ENCODE measurements at places on chromosomes 1 and 21.
A peak's percentile ranks its signal among the peaks of the same experiment; 100 is the strongest.

- no peak for DNase-seq
These were observed 145.1 kb upstream of the MAGI3 start for GRCh38 chr1:113245252-113245651.

DNA sequence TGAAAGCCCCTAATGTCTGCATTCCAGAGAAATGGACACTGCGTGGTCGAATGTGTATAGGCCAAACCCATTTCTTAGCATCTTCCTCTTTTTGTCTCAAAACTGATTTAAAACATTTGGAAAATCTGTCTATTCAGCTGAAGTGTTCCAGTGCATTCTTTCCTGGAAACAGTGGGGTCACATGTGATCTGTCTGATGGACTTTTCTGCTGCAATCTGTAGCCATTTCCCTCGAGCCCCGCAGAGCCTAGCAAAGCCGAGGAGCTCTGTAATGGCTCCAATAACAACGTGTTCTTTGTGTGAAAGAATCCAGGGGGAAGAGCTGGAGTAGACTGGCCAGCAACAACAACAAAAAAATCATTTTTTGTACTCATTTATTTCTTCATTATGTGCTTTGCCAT is 329.3 kb downstream of the BARHL2 start:
- no peak for DNase-seq

- no peak for DNase-seq
These were observed 52.6 kb upstream of the RC3H1 start for GRCh38 chr1:174074757-174075156.

DNA sequence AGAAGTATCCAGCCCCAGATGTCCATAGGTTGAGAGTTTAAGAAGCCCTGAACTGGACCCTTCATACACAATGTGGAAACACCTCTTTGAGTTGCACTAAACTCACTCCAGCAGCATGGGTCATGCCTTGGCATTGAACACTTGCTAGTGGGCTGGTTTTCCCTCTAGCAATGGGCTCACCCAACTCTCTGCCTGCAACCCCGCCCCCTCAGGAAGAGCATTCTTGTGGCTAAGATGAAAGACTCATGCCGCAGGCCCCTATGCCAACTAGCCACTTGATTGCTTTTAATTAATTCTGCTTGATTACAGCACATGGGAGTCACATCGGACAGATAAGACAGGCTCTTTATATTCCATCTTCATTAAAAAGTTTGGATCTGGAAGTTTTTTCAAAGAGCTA is 136.5 kb upstream of the GJB5 start:
- no peak for DNase-seq

DNA sequence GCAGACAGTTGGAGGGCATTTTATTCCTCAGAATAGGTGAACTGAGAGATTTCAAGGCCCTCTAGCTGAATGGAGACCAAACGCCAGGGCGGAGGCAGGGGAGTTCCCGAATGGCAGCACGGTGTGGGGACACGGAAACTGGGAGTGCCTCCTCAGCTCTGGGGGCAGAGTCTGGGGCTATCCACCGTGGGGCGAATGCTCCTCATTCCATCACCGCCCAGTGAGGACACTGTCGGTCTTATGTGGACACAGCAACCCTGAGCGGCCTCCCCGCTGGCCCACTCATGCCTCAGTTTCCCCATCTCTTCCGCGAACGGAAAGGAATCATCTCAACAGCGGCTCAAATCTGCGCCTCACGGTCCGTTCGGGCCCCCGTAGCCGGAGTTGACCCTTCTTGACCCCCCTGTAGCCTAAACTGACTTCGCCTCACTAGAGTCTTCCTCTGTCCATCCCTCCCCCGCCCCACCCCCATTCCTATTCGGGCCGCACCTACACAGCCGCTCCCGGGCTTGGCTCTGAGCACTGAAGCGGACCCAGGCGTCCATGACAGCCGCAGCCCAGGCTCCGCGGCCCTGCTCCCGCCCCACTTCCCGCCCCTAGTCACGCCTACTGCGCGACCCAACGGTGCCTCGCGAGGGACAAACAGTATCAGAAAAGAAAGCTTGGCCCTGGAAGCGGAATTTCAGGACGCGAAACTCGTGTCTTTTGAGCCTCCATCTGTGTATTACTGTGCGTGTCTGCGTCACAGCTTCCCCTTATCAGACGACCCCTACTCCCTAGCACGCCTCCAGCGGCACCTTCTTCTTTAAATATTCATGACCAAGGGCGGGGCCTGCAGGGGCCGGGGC is at the start of gene PEX11B:
Gene PEX11B, minus strand, starts transcription at position 574 of the 848 bp plus-strand sequence. Its CDS starts 29 bp downstream, at position 545.
- peak; percentile 78 for DNase-seq

- no peak for DNase-seq
These were observed 23.0 kb upstream of the PLEKHA6 start for GRCh38 chr1:204382714-204383083.

DNA sequence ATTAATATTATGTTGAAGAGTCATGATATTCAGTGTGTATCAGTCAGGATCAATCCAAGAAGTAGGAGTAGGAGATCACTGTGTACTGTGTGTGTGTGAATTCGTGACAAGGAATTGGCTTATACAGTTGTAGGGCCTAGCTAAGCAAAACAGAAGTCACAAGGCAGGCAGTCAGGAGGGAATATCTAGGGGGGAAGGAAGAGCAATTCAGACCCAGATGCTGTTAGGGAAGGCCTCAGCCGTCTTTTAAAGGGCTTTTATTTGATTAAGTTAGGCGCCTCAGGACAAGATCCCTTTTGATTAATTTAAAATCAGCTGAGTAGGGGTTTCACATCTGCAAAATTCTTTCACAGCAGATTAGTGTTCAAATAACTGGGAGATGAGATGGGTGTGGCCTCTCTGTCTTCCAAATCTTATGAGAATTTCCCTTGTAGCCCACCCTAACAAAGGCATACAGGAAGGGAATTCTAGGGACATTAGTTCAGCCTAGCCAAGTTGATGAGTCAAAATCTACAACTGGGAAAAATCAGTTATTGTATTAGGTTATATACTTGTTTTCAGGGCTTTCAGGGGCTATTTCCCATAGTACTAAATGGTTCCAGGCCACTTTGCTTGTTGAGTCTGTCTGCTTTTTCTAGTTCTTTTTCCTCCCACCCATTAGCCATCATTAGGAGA is 47.4 kb downstream of the ALG6 start:
- no peak for DNase-seq

DNA sequence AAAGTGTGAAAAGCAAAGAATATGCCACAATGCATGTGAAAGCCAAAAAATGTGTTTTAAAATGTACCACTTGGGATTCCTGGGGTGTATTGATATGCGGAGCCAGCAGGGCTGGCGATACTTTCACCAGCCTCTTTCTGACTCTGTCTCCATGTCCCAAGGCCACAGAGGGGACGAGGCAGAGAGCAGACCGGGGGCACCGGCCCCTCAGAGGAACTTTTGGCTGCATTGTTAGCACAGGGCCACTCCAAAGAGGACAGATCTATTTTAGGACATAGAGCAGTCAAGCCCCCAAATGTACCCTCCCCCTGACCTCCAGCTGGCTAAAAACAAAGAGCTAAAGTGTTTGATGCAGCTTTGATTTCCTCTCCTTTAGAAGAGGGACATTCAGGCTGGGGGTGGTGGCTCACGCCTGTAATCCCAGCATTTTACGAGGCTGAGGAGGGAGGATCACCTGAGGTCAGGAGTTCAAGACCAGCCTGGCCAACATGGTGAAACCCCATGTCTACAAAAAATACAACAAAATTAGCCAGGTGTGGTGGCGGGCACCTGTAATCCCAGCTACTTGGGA is 25.6 kb upstream of the ZNF436 start:
- DNase-seq, result no peak

- no peak for DNase-seq
These were observed 2.5 kb downstream of the SLC25A44 start for GRCh38 chr1:156196445-156196844.

DNA sequence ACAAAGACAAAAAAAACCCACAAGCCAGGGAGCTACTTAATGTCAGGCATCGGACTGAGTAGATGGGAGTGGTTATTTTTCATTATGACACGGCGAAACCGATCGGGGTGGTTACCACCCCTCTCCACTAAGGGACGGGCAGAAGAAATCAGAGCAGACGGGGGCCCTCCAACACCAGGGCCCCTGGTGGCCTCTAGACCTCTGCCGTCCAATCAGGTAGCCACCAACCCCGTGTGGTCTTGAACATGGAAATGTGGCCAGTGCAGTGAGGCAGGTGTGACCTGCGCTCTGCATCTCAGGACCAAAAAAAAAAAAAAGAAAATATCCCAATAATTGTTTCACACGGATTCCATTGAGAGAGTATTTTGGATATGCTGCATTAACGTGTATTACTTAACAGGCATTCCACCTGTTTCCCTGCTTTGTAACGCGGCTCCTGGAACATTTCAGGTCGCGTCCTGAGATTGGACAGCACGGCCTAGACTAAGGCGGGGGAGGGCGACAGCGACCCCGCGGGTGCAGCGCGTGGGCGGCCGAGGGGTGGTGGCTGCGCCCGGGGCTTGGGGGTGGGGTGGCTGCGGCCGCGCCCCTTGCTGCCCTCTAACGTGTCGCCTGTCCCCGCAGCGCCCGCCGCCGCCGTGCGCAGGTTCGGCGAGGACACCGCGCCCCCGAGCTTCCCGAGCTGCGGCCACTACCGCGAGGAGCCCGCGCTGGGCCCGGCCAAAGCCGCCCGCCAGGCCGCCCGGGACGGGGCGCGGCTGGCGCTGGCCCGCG is 48.3 kb downstream of the SIM2 start:
- DNase-seq, result no peak

- no peak for DNase-seq
These were observed 190.6 kb downstream of the FMN2 start for GRCh38 chr1:240282061-240282830.

GRCh38 chr1:206808615-206809014 is 36.3 kb upstream of the IL10 start:
- DNase-seq, result no peak

- DNase-seq, result no peak
These were observed 52.1 kb upstream of the CSF3R start for GRCh38 chr1:36534711-36535412.

GRCh38 chr1:220786337-220787068 is at the start of gene MTARC1:
TSS of gene MTARC1 (plus strand) at chr1:220786913. CDS start at chr1:220786945, 32 bp downstream.
- no peak for DNase-seq
